ENCODE measurements at places on chromosomes 2 and 18. TPM values are rescaled to one million over a fixed set of nuclear protein-coding genes. Genes with fewer than 3 reads are reported as not detected.

KLF7 gene
- polyA plus RNA-seq: 23.0 TPM

PROKR1 gene
- polyA plus RNA-seq: 0.47 TPM

NYAP2 gene
- not detected for polyA plus RNA-seq

GALNT3 gene
- 16.7 TPM for polyA plus RNA-seq

LRRC30 gene
- polyA plus RNA-seq: 0.45 TPM

PLGLB2 gene
- polyA plus RNA-seq: 3.0 TPM

LYPD6B gene
- 27.9 TPM for polyA plus RNA-seq

RAB31 gene
- 27.3 TPM for polyA plus RNA-seq

CCNT2 gene
- 62.8 TPM for polyA plus RNA-seq

LIMS4 gene
- 2.4 TPM for polyA plus RNA-seq

TMEM18 gene
- 56.9 TPM for polyA plus RNA-seq

CCBE1 gene
- polyA plus RNA-seq: 41.0 TPM

RESP18 gene
- not detected for polyA plus RNA-seq

C1GALT1C1L gene
- 3.1 TPM for polyA plus RNA-seq

DAW1 gene
- 0.65 TPM for polyA plus RNA-seq

LHCGR gene
- 0.18 TPM for polyA plus RNA-seq

ASIC4 gene
- polyA plus RNA-seq: 0.18 TPM

SP9 gene
- not detected for polyA plus RNA-seq

FER1L5 gene
- 1.2 TPM for polyA plus RNA-seq

SERPINB13 gene
- 0.01 TPM for polyA plus RNA-seq

ASPRV1 gene
- polyA plus RNA-seq: 3.8 TPM

OTOS gene
- 0.34 TPM for polyA plus RNA-seq

RAMP1 gene
- 4.9 TPM for polyA plus RNA-seq

INSIG2 gene
- polyA plus RNA-seq: 28.5 TPM

UGT1A5 gene
- polyA plus RNA-seq: not detected

GATA6 gene
- polyA plus RNA-seq: 11.3 TPM

SNORC gene
- 2.3 TPM for polyA plus RNA-seq

MC5R gene
- 0.24 TPM for polyA plus RNA-seq

E2F6 gene
- polyA plus RNA-seq: 25.0 TPM

TSPYL6 gene
- not detected for polyA plus RNA-seq

GNAL gene
- polyA plus RNA-seq: 3.3 TPM

SLC35G4 gene
- not detected for polyA plus RNA-seq

INO80C gene
- 30.4 TPM for polyA plus RNA-seq

CELF4 gene
- 3.0 TPM for polyA plus RNA-seq

CFAP210 gene
- 4.0 TPM for polyA plus RNA-seq

PPIG gene
- 92.0 TPM for polyA plus RNA-seq

FOSL2 gene
- 24.0 TPM for polyA plus RNA-seq

CYP26B1 gene
- 16.9 TPM for polyA plus RNA-seq

EFR3B gene
- 5.9 TPM for polyA plus RNA-seq

RAB12 gene
- 48.4 TPM for polyA plus RNA-seq

PROC gene
- 6.4 TPM for polyA plus RNA-seq

CENPA gene
- polyA plus RNA-seq: 18.9 TPM

LRP1B gene
- 1.0 TPM for polyA plus RNA-seq

SIX2 gene
- 14.2 TPM for polyA plus RNA-seq

MYCN gene
- 37.1 TPM for polyA plus RNA-seq

ELOA2 gene
- not detected for polyA plus RNA-seq

COLEC11 gene
- polyA plus RNA-seq: 2.0 TPM

CRYGC gene
- not detected for polyA plus RNA-seq

PLEK gene
- polyA plus RNA-seq: 10.5 TPM

EIF2AK3 gene
- 29.3 TPM for polyA plus RNA-seq

ZNF892 gene
- 4.9 TPM for polyA plus RNA-seq

FRZB gene
- 13.5 TPM for polyA plus RNA-seq

ASB18 gene
- not detected for polyA plus RNA-seq
